Thoracic aorta endothelial cell (primary cell): ENCODE measurements at places on chromosomes 12 and 14. TPM values are rescaled to one million over a fixed set of nuclear protein-coding genes. Genes with fewer than 3 reads are reported as not detected.

GLI1 gene
- total RNA-seq, result 0.07 TPM in 1 of 2 replicates, not detected in the other

RERGL gene
- total RNA-seq, result not detected in 2 replicates

KCNH3 gene
- 0.14 and 0.27 TPM in 2 replicates for total RNA-seq

DNAAF2 gene
- total RNA-seq, result 11.3 and 11.7 TPM in 2 replicates

PRKD1 gene
- 10.1 and 10.8 TPM in 2 replicates for total RNA-seq

NFE2 gene
- total RNA-seq, result not detected in 2 replicates

ASCL4 gene
- not detected in 2 replicates for total RNA-seq
